ENCODE measurements at places on chromosomes 5 and 9.

DNA sequence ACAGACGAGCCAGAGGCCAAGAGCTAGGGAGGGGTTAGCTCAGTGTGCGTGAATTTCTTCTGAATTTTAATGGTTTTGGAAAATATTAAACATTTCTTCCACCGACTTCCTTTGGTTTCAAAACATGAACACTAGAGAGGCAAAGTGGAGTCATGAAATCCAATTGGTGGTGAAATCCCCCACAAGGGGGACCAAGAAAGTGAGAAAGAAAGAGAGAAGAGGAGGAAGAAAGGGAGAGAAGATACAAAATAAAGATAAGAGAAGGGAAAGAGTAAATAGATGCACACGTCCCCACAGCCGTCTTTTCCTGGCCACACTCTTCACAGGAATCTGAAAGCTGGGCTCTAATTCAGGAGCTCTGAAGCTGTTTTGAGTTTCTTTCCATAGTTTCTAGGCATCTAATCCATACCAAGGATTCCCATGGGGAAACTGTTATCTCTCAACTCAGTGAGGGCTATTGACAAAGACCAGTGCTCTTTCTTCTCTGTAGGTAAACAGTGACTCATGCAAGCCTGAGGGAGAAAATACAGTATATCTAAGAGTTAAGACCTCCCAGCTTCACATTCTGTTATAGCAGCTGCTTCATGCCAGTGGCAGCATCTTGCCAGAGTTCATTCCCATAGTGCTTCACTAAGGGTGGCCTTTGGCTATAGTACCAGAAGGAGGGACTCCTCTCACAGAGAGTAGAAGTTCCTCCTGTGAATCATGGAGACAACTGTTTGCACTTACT is 115.8 kb upstream of the LIFR start:
- DNase-seq: no peak

GRCh38 chr5:94693043-94693822 is 74.8 kb downstream of the SLF1 start:
- no peak for DNase-seq

DNA sequence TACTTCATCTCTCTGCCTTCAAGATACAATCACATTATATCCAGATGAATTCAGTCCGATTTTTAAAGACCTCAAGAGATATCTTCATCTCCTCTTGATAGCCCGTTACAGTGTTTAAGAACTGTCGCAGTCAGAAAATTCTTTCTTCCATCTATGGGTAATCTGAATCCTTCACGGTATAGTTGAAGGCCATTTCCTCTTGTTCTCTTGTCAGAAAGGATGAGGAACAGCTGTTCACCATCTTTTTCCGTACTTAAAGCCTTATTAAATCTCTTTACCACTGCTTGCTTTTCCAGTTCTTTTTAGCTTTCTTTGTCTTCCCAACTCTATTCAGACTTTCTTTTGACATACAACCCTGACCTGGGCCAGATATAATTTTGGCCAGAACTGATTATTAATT is 121.8 kb downstream of the XRCC4 start:
- DNase-seq: no peak

GRCh38 chr5:180135967-180136629 is 64.5 kb upstream of the RNF130 start:
- no peak for DNase-seq

GRCh38 chr5:170632266-170632984 is 128.6 kb downstream of the KCNIP1 start:
- no peak for DNase-seq

DNA sequence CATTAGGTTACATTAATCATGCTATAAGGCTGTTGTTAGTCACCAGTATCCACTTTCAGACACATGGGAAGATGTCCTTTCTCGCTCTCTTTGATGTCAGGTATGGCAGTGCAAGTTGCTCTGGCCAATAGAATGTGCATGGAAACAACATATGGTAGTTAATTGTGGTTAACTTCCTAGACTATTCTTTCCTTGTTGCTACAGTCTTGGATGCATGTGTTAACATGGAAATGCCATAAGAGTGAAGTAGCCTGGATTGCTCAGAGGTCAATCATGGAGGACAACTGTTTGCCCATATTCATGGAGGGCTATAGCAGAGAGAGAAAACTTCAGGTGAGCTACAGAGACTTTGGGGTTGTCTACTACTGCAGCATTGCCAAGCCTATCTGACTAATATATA is 245.8 kb upstream of the GAS1 start:
- DNase-seq: no peak

DNA sequence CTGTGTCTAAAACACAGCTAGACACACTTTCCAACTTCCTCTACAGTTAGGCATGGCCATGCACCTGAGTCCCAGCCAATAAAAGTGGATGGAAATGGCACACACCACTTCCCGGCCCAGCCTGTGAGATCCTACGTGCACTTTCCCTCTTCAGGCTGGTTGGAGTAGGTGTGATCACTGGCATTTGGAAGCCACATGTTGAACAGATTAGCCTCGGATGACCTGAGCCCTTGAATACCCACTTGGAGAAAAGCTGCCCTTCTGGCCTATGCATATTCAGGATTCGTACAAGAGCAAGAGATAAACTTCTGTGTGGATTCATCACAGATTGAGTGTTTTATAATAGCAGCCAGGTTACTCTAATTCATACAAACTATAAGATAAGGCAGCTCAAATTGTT is 359.0 kb upstream of the SLC30A5 start:
- DNase-seq: no peak

GRCh38 chr9:129720865-129721545 is 31.8 kb downstream of the PTGES start:
- DNase-seq: no peak

DNA sequence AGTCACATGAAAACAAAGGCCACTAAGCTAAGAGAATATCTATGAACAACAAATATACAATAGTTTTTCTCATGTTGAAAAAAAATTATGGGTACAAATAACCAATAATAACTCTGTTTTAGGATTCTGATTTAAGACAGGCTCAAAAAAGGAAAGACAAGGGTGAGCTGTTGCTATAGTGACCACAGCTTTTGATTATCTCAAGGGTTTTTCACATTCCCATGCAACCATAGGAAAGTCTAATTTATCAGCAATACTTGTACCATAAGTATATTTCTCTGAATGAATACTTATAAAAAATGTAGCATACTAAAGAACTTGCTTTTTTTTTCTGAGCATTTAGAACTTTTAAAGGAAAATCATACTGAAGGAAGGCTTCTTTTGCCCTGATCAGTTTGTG is 68.0 kb downstream of the MRPS27 start:
- DNase-seq: no peak

GRCh38 chr5:148937239-148937638 is 110.8 kb downstream of the ADRB2 start:
- DNase-seq: no peak

DNA sequence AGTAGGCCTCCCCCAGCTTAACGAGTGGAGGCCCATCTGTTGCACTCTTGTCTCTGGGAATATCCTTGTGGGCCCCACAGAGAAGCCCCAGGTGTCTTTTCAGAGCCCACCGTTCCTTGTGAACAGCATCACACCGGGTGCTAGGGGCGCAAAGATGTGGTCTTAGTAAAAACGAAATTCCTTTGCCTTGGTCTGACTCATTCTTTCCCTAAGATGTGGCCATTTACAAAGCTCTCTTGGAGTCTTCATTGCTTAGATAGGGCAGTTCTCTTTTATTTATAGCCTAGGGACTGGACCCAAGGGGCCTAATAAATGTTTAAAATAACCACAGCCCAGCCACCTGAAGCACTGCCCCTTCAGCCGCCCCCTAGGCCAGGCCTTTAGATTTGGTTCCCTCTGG is 52.8 kb upstream of the RPL26L1 start:
- DNase-seq: peak; percentile 46

- no peak for DNase-seq
Measured at GRCh38 chr9:110768886-110769285, 100.3 kb downstream of the MUSK start.

DNA sequence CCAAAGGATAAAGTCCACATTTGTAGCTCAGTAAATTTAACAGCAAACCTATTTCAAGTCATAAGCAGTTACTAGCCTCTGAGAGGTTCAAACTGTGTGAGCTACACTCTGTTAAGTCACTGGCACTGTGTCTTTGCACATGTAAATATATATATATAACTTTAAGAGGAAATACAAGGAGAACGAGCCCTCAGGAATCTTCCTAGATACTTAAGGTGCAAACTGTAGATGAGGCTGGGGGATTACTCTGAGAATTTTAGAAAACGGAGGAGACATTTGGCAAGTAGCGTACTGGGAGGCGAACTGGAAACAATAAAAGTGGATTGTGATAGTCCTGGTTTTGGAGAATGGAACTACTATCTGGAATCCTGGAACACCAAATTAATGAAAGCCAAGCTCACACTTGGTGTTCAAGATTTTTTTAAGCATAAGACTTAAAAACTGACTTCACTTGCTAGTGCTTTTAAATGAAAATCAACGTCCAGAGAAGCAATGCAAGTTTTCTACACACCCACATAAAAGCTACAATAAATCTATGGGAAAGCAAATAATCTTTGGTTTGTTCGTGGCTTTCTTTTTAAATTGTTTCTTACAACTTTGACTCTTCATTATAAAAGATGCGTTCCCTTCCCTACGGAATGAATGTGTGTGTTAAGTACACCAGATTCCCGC is 1057.0 kb upstream of the DMAC1 start:
- DNase-seq: no peak

DNA sequence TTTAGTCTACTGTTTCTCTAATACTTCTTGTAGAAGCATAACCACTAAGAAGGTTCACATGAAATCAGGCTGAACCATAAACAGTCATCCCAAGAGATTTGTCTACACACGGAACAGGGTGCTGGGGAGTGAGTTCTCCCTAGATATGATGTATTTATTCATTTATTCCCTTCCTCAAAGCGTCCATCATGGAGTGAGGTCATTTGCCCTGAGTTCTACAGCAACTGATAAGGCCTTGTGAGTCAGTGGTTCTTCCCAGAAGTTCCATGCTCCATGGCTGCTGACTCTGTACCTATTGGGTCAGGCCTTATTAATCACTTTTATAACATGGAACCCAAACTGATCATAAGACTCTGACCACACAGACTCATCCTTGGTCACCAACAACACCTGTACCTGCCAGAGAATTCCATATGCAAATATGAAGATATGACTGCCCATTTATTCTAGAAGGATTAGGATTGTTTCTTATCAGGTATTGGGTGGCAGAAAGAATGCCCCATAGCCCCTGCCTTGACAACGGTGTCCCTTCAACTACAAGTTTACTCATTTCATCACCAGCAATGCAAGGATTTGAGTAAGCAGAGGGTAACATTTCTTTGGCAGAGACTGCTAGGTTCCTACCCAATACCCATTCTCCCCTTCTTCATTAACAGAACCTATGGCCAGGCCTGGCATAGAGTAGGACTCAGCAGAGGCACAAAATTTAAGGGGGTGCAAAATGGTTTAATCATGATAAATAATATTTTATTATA is 118.1 kb downstream of the LHFPL2 start:
- no peak for DNase-seq

DNA sequence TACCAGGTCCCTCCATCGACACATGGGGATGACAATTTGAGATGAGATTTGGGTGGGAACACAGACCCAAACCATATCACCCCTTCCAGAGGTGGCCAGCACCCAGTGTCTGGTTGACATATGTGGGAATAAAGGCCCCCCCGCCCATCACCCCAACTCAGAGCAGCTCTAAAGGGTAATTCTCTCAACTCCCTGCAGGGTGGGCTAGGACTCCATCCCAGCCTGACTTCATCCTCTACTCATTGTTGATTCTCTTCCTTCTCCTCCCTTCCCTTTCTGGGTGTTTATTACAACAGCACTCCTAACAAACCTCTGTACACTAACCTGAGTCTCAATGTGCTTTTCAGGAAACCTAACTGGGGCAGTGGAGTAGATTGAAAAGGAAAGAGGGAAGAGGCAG is 339.9 kb downstream of the ACTL7B start:
- no peak for DNase-seq

GRCh38 chr9:136013524-136014034 is 52.4 kb upstream of the UBAC1 start:
- DNase-seq: no peak

DNA sequence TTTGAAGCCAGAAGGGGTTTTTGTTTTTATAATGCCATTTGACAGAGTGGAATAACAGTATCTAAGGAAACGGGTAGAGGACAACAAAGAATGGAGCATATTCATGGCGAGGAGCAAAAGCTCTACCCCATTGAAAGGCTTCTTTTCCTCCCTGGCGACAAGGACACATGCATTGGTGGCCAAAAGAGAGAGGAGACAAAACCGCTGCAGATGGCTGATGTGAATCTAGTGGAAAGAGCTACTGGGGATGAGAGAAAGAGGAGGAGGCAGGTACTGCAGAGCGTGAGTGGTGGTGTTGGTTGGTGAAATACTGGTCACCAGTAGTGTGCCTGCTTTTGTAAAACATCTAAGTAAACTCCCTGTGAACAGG is 491 bp downstream of the APC start:
- no peak for DNase-seq

GRCh38 chr9:12163723-12164458 is 529.3 kb upstream of the TYRP1 start:
- DNase-seq: no peak

DNA sequence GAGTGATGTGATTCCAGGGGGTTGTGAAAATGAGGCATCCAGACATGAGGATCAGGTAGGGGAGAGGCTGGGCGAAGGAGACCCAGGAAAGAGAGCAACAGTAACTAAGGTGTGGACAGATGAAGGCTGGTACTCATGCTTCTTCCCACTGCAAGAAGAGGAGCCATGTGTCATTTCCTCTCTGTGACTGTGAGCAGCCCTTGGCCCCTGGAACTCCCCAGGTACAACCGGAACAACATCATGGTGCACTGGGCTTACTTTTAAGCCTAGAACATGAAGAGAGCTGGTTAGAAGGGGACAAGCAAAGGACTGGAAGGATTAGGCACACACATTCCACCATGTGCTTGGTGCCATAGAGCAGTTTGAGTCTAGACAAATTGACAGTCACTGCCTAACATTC is 10.9 kb upstream of the IL12B start:
- DNase-seq: no peak
